ENCODE measurements at places on chromosomes 11 and 22.

- peak; percentile 57 for DNase-seq
Measured at GRCh38 chr11:83717537-83717936, 431.4 kb upstream of the CCDC90B start.

DNA sequence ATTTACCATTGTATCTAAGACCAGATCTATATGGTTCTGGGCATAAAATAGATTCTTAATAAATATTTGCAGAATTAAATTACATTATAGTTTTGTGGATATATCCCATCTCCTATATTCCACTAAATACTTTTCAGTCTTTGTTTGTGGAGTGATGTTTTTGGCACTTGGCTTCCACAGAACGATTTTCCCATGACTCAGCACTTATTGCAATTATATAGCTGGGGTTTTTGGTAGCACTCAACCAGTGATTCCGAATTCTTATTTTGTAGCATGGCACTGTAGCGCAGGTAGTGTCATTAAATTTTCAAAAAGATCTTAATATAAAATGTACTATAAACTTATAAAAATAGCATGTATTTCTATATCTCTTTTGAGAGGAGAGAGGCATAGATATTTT lies 221.2 kb downstream of the TRPC6 start:
- no peak for DNase-seq

DNA sequence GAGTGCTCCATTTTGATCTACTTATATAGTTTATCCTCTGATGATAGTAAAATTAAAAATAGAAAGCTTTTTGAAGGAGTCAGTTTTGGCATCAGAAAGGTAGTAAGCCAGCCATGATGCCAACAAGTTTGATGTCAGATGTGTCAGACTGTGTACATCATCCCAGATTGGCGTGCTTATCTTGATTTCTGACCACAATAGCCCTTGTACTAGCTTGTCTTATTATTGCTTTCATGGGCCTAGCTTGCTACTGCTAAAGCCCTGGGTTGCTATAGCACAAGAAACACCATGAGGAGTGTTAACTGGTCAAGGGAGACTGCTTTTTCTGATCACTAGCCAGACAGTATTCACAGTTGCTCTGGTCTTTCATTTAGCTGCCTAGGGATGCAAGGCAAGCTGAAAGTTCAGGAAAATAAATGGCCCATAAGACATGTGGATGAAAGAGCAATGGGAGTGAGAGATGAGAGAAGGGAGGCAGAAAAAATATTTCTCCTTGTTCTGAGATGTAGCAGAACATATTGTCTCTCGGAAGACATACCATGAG lies 1038.5 kb downstream of the JRKL start:
- no peak for DNase-seq

GRCh38 chr11:67373648-67374570 lies 511 bp upstream of the CLCF1 start:
- DNase-seq: peak; percentile 97

DNA sequence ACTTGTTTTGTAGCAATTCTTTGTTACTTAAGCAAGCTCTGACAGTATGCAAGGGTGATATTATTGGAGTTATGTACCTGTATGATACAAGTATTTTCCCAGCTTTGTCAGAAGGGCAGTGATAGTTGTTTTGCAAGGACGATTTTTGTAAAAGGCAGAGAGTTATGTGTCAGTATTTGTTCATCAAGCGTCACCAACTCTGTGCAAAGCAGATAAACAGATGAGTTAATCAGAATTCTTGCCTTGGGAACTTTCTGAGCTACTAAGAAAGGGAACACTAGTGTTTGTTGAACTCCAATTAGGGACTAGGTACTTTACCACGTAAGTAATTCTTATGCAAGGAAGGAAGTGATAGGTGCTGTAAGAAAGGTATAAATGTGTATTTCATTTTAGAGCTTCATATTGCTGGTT lies 1.4 kb downstream of the USP47 start:
- DNase-seq: peak; percentile 95

DNA sequence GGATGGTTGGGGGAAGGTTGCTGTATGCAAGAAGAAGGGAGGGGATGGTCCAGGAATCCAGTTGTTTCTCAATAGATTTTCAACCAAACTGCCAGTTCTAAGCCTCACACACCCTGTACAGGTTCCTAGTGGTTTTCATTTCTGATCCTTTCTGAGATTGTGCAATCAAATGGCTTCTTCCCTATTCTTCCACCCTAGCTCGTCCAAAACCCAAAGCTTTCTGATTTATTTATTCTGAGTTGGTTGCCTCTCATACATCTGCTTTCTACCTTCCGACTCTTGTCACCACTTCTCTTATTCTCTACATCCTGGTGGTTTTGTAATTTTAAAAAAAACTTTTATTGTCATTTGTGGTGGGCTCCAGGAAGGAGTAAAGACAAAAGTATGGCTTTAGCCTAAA lies 12.6 kb downstream of the OR5A2 start:
- no peak for DNase-seq

DNA sequence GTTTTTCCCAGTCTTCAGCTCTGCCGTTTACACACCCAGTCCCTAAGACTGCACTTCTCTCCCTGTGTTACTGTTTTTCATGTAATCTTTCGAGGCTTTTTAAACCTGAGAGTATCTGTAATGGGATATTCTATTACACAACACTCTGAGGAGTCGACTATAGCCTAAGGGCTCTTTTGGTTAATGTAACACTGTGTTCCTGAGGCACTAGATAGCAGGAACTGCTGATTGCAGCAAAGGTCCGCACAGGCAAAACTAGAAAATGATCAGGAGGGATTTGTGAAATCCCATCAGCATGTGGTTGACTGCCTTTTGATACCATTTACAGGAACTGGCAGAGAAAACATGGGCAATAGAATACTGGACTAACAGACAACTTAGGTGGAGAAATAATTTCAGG lies 512.3 kb upstream of the RAG2 start:
- no peak for DNase-seq
